ENCODE measurements at places on chromosomes 1 and 21.

GRCh38 chr1:235782601-235783000 is 84.1 kb downstream of the LYST start:
- no peak for DNase-seq

DNA sequence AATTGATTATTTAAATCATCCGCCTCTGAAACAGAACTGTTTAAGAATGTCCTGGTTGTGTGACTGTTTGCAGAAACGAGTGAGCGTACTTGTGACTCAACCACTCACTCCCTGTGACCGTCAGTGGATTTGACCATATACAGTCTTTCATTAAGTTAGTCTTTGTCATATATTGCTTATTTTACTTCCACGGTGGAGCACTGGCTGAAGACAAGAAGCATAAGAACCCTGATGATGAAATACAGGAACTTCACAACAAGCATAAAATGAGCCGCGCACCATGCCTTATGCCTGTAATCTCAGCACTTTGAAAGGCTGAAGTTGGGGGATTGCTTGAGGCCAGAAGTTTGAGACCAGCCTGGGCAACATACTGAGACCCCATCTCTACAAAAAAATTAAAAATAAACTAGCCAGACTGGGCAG is 194.0 kb downstream of the TOMM20 start:
- peak; percentile 74 for DNase-seq

- no peak for DNase-seq
Measured at GRCh38 chr1:27299385-27300271, 22.3 kb upstream of the TMEM222 start.

- DNase-seq, result no peak
Measured at GRCh38 chr1:25710583-25711347, 89.2 kb upstream of the SELENON start.

- DNase-seq, result no peak
Measured at GRCh38 chr1:62361431-62361830, 42.2 kb upstream of the KANK4 start.

GRCh38 chr1:29513357-29513756 is 277.0 kb downstream of the PTPRU start:
- DNase-seq, result peak; percentile 84

DNA sequence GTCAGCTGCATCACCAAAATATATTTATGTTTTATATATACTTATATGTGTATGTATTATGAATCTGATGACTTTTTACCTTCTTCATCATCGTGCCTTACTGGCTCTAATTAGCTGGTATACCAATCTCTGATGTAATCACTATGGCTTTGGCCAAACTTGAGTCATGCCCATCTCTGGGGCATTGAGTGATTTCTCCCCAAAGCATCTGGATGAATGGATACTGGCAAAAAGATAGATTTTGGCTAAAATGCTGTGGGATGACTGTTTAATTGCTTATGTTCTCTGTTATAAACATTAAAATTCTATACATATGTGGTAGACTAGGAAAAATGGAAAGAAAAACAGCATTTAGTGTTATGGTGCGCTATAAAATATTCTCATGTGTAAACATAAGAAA is 19.6 kb downstream of the CDKN2C start:
- DNase-seq, result no peak

DNA sequence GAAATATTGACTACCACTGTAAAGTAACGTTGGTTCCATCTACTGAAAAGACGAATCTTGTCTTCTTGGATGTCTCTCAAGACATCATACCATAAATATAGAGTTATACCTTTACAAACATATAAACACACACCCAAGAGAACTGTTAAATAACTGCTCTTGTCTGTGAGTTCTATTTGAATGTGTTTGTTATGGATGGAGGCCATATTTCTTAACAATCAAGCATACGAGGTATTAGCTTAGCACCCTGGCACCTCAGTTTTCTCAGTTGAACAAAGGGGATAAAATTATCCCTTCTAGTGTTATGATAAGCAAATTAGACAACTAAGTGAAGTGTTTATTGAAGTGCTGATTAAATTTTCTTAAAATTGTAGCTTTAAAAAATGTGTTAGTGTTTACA is 336.6 kb upstream of the ZRANB2 start:
- no peak for DNase-seq
